ENCODE measurements at places on chromosomes 11 and 22.

- DNase-seq = no peak
Measured at GRCh38 chr11:1564535-1565172, 7.4 kb downstream of the DUSP8 start.

DNA sequence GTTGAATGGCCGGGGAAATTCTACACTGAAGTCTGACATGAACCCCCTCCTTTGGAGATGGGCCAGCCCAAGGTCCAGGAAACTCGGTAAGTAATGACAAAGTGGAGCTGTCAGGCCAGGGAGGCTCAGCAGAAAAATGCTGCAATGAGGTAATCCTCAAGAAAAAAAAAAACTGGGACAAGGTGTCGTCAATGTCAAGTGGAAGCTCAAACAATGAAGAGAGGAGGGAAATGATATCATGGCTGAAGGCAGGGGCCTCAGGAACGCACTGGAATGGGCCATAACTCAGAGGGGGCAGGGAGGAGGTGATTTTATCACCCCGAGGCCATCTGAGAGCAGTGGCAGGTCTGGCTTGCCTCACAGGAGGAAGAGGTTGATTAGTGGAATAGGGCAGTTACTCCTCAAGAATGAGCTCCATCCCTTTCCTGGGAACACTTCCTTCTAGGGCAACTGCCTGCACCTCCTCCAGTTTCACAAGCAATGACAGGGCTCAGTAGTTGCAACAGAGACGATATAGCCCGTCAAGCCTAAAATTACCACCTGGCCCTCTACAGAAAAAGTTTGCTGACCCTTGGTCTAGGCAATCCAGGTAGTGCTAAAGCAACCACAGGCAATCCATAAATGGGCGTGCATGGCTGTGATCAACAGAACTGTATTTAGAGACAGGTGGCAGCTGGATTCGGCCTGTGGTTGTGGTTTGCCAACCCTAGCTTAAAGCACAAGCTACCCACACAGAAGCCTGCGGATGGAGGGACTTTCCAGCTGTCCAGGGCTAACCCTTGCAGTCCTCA lies 65.2 kb downstream of the FBXO7 start:
- DNase-seq = no peak

- no peak for DNase-seq
Measured at GRCh38 chr22:27467711-27468110, 333.8 kb downstream of the MN1 start.

DNA sequence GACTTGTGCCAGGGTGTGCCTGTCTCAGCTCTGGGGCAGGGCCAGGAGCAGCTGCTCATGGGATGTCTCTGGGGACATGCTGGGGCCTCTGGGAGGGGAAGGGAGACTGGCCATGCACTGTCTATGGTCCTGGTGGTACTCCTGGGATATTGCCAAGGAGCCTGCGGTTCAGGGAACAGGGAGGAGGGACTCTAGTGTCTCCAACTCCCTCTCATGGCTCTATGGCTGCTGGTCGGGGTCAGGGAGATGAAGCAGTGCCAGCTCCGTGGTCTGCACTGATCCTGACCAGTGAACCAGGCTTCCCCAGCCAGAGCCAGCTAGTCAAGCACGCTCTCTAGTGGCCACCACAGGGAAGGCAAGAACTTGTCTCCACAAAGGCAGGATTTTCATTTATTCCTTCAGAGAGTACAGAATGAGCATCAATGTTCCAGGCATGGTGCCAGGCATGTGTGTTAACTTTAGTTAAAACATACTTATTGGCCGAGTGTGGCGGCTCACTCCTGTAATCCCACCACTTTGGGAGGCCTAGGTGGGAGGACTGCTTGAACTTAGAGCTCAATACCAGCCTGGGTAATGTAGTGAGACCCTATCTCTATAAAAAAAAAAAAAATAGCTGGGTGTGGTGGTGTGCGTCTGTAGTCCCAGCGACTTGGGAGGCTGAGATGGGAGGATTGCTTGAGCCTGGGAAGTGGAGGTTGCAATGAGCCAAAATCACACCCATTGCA lies 2.5 kb upstream of the BEST1 start:
- peak; percentile 51 for DNase-seq

- DNase-seq = no peak
Measured at GRCh38 chr11:104118105-104118744, 45.7 kb downstream of the PDGFD start.

DNA sequence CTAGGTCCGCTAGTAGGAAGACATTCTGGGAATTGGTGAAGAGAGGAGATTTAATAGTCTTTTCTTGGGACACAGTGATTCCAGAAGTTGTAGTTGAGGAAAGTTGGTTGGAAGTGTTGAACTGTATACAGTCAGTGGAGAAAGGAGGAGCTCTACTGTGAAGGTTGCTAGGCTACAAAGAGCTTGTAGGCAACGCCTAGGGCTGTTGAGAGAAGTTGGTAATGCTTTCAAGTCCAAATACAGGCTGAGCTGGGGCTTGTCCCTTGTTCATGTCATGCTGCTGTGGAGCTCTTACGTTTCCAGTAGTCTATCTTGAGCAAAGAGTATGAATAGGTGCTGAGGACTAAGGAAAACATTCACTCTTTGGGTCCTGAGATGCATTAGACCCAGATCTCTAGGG lies 1.1 kb downstream of the TBCEL start:
- no peak for DNase-seq

GRCh38 chr11:57903441-57904123 lies 120.1 kb upstream of the OR9Q1 start:
- DNase-seq = no peak

GRCh38 chr11:69053546-69054396 lies 5.0 kb downstream of the TPCN2 start:
- DNase-seq = no peak

GRCh38 chr22:25829808-25830777 lies 88.1 kb downstream of the MYO18B start:
- no peak for DNase-seq

- DNase-seq = no peak
Measured at GRCh38 chr11:13183094-13183825, 94.3 kb upstream of the BMAL1 start.

- DNase-seq = no peak
Measured at GRCh38 chr11:35853971-35854370, 89.9 kb upstream of the LDLRAD3 start.

- no peak for DNase-seq
Measured at GRCh38 chr11:78922859-78923625, 348.4 kb upstream of the NARS2 start.

DNA sequence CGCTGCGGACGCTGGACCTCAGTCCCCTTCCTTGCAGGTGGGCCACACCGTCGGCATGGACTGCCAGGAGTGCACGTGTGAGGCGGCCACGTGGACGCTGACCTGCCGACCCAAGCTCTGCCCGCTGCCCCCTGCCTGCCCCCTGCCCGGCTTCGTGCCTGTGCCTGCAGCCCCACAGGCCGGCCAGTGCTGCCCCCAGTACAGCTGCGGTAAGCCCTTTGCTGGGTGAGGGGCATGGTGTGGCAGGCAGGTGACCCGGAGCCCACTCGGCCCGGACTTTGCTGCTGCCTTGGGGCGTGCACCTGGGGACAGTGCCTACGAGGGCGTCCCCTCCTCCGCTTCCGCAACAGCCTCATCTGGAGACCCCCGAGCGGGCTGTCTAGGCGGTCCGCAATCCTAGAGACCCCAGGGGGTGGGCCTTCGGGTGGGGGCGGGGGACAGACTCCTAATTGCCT lies 25.4 kb upstream of the MUC5B start:
- DNase-seq = no peak

DNA sequence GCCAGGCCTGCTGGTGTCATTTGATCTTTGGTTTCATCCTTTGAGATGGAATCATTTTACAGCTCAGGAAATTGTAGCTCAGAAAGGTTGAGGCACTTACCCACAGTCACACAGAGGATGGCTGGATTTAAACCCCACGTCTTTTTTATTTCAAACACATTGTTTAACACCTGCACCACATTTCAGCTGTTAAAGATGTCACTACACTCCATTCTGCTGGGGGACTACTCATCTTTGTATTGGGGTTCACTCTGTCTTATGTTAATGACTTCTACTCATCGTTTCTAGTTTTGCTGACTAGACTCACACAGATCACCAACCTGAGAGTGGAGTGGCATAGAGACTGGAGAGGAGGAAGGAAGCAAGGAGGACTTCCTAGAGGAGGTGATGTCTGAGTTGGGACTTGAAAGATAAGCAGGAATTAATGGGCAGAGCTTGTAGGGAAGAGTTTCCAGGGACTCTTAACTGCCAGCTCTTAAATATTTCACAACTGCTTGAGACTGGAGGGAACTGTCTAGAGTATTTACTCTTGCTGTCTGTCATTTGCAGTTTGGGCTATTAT lies 80.0 kb downstream of the TP53I11 start:
- no peak for DNase-seq

GRCh38 chr11:132886335-132886734 lies 646.0 kb downstream of the OPCML start:
- no peak for DNase-seq

GRCh38 chr11:117563556-117563955 lies 233.5 kb downstream of the DSCAML1 start:
- DNase-seq = no peak

GRCh38 chr11:1073261-1073724 lies 1.4 kb upstream of the MUC2 start:
- DNase-seq = no peak

- no peak for DNase-seq
Measured at GRCh38 chr22:45511847-45512261, 9.2 kb downstream of the FBLN1 start.

- peak; percentile 19 for DNase-seq
Measured at GRCh38 chr11:61890529-61891330, 615 bp downstream of the FADS3 start.

DNA sequence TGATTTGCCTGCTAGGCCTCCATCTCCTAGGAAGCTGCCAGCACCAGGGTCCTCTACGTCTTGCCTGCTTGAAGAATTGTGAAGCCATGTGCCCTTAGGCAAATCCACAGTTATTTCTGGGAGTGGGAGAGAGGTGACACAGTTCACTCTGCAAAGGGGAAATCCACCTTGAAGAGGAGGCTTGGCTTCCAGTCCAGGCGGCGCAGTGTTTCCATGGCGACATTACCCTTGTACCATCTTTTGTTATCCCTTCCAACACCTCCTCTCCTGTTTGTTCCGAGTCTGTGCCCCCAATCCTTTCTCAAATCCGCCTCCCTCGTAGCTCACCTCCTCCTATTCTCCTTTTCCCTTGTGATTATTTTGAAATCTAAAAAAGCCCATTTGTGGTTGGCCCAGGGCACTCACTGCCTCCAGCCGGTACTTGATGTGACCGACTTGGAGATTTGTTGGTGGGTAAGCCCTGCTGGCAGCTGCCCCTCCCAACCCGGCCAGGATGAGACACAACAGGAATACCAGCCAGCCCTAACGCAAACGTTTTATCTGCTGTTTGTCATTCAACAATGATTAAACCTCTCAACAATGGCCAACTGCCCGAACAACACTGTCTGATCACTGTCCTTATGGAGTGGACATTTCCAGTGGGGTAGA lies 18.4 kb downstream of the SYT13 start:
- DNase-seq = no peak
